ENCODE measurements at places on chromosomes 13 and 19.

- DNase-seq = no peak
Observed at GRCh38 chr13:50104493-50104892, 89.2 kb downstream of the KCNRG start.

DNA sequence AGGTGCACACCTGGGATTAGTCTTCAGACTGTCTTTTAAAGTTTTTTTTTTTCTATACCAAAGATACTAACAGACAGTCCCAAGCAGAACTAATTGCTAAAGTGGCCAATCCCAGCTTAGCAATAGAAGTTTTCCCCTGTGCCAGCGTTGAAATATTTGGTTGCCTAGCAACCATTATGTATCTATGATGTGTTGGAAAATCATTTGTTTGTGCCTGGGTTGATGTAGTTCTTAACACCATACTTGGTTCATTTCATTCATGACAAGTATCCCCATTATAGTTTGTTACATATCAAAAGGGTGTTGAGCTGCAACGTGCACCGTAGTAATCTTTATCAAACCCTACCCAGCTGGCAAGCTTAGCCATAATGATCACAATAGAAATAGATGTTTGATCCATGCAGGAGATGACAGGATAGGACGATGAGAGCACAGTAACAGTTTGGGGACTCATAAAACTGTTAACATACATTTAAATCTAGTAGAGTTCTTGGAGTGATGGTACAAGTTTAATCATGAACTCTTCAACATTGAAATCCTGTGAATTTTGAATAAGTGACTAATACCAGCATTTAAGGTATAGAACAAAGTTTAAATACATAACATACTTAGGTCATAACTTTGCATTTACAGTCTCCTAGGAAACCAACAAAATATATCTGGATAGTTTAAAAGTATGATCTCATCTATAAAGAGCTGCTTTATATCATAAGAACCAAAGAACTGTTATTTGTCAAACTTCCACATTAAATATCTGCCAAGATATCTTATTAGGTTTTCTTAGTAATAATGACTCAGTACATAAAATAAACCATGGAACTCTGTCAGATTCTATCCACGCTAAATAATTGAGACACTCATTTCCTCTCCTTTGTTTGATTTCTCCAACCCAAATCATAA lies 73.4 kb downstream of the MBNL2 start:
- DNase-seq = no peak

DNA sequence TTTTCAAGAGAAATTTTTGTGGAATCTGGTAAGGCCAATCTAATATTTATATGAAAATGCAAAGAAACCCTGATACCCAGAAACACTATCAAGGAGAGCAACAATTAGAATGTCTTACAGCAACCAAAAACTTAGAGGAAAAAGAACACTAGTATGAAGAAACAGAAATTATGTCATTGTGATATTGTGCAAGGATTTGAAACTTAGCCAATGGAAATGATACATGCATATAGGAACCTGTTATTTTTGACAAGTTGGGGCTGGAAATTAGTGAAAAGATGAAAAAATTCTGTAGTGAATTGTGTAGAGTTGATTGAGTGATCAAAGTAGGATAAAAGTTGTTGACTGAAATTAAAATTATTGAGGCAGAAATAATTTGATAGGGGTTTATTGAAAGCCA lies 792.6 kb upstream of the SLITRK6 start:
- DNase-seq = no peak

- no peak for DNase-seq
Observed at GRCh38 chr13:56988543-56988942, 152.2 kb upstream of the PRR20A start.

DNA sequence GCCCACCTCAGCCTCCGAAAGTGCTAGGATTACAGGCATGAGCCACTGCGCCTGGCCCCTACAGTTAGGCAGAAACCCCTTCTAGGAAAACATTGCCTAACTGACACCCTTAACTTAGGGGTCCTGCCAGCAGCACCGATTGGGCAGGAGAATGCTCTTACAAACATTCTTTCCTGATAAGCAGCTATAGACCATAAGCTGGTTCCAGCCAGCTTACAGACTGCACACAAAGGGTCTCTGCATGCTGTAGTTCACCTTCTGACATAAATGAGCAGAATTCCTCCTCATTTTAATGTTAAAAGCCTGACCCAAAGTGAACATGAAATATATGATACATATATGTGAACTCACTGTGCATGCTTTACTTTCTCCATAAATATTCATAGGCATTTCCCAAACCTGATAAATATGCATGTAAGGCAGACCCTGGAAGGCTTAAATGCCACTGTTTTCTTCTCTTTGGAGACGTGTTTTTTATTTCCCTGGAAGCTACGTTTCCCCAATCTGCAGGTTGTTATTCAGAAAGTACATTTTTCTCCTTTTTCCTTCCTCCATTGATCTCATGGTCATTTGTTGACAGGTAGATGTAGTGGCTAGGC lies 48.5 kb upstream of the KL start:
- no peak for DNase-seq

- DNase-seq = no peak
Observed at GRCh38 chr19:35529241-35530218, 1.4 kb upstream of the SBSN start.

GRCh38 chr13:80957019-80957655 lies 616.2 kb upstream of the SPRY2 start:
- no peak for DNase-seq

DNA sequence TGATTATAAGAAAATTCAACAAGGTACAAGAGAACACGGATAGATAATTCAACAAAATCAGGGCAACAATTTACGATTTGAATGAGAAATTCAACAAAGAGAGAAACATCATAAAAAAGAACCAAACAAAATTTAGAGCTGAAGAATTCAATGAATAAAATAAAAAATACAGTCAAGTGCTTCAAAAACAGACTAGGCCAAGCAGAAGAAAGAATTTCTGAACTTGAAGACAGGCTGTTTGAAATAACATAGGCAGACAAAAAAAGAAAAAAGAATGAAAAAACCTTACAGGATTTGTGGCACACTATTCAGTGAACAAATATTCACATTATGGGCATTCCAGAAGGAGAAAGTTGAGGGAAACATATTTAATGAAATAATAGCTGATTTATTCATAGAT lies 31.1 kb downstream of the ZNF283 start:
- DNase-seq = no peak

DNA sequence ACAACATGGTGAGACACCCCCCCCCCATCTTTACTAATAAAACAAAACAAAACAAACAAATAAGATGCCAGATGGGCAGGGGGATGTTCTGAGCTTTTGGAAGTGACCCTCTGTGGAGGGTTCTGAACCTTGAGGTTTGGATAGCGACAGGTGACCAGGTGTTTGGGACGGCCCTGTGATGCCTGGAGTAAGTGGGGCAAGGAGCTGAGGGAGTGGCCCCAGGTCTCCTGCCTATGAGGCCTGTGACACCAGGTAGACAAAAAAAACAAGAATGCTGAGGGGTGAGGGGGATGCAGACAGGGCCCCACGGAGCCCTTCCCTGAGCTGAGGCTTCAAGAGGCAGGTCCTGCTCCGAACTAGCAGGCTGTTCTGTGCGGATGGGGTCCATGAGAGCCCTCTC lies 9.2 kb downstream of the ADGRE2 start:
- DNase-seq = no peak

- DNase-seq = no peak
Observed at GRCh38 chr19:30309905-30310601, 62.1 kb upstream of the ZNF536 start.

GRCh38 chr13:67619351-67619994 lies 389.3 kb upstream of the PCDH9 start:
- no peak for DNase-seq

GRCh38 chr19:44570984-44571684 lies 41.7 kb upstream of the CEACAM20 start:
- DNase-seq = no peak

- DNase-seq = no peak
Observed at GRCh38 chr13:112934078-112934477, 34.9 kb upstream of the MCF2L start.

GRCh38 chr13:50994651-50995050 lies 85.1 kb downstream of the RNASEH2B start:
- DNase-seq = no peak

GRCh38 chr13:88895261-88895941 lies 1224.2 kb downstream of the SLITRK5 start:
- no peak for DNase-seq

DNA sequence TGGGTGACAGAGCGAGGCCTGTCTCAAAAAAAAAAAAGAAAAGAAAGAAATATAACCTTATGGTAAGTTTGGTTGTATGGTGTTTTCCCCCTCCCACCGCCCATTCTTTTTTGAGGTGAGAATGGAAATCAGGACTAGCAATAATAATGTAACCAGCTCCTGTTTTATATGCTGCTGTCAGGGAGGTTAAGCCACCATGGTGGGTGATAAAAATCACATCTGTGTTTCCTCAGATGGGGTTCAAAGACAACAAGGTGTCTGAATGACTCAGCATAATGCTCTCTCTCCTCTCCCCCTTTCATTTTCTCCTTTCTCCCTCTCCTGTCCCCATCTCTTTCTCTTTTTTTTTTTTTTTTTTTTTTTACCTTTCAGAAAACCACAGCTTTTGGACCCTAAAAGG lies 28.3 kb upstream of the GARRE1 start:
- DNase-seq = no peak

GRCh38 chr13:40023595-40024203 lies 368.2 kb downstream of the COG6 start:
- no peak for DNase-seq

- no peak for DNase-seq
Observed at GRCh38 chr19:50818859-50819472, 4.6 kb downstream of the KLK1 start.

- DNase-seq = no peak
Observed at GRCh38 chr13:23672616-23673015, 102.4 kb downstream of the TNFRSF19 start.

DNA sequence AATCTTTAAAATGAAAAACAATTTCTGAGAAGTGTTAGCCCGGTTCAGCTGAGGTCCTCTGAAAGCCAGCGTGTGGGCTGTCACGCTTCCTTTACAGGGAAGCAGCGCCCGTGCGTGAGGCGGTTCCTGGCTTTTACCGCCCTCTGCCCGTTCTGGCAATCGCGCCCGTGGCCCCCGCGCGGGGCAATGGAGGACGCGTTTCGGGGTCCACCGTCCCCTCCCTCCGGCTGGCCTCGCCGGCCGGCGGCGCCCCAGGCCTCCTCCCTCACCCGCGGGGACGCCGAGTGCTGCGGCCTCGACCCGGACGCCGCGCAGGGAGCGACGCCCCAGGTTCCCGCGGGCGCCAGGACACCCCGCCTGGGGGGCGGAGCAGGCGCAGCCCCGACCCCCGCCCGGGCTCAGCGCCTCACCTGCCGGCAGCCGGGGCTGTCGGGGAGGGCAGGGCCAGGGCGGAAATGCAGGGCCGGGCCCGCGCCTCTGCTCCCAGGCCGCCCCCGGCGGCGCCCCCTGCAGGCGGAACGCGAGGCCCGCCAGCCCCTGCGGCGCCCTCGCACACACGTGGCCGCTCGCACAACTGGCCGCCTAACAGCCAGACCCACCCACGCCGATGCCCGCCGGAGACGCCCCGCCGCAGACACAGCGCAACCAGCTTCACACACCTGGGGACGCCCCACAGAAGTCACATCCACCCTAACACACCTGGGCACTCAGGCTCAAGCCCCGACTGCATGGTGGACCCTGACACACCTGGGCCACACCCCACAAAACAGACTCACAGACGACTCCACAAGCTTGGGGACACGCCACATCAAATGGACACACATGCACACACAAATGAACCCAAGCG lies at the start of gene GGACT:
GGACT (minus strand) TSS at position 459 of the 847 bp plus-strand sequence. CDS start 56,198 bp downstream, outside the sequence.
- peak; percentile 46 for DNase-seq

- DNase-seq = no peak
Observed at GRCh38 chr13:89514534-89515312, 1832.8 kb upstream of the MIR17HG start.

- no peak for DNase-seq
Observed at GRCh38 chr19:37997911-37998344, 90.9 kb downstream of the SIPA1L3 start.

DNA sequence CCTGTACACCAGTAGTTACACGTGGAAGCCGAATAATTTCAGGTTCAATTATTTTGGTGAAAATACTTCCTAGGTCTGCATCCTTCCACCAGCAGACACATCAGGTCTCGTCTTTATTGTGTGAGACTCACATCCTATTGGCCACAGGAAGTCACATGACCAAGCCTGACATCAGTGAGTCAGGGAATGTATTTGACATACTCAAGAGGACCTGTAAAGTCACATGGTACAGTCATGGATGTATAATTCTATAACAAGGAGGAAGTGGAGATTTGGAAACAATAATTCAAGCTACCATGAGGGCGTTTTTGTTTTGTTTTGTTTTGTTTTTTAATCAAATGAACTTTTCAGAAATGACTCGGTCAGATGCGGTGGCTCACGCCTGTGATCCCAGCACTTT lies 9.3 kb upstream of the HIF3A start:
- DNase-seq = no peak

GRCh38 chr19:30064348-30064699 lies 122.3 kb downstream of the URI1 start:
- DNase-seq = no peak

DNA sequence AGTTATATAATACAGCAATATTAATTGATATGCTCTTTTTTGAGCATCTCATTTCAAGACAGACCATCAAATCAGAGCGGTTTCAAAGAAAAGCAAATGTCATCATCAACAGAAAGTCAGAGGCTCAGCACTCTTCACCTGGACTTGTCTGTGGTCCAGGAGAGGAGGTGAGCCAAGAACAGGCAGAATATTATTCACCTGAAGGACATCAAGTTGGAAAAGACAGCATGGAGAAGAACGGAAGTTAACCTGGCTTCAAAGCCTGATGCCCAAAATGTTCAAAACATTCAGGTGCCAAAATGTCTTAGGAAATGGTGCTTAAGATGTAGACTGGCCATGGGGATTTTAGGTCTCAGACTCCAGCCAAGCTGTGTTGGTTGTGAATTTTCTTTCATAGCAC lies 40.7 kb downstream of the FGF14 start:
- no peak for DNase-seq

DNA sequence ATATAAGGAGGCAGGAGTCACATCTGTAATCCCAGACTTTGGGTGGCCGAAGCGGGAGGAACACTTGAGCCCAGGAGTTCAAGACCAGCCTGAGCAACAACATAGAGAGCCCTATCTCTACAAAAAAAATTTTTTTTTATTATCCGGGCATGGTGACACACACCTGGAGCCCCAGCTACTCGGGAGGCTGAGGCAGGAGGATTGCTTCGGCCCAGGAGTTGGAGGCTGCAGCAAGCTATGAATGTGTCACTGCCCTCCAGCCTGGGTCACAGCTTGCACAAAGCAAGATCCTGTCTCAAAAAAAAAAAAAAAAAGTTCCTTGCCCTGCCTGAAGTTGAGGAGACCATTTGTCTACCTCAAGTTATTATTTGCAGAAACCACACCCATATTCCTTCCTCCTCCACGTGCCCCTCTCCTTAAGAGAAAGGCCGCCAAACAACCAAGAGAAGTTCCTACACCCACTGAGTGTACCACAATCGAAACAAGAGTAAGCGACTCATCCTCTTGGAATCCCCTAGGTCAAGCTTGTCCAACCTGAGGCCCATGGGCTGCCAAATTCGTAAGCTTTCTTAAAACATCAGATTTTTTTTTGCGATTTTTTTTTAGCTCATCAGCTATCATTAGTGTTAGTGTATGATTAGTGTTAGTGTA lies 2.2 kb downstream of the ABCC4 start:
- DNase-seq = no peak

All from D721Med (cell line).